ENCODE measurements at places on chromosomes 2 and 18.

DNA sequence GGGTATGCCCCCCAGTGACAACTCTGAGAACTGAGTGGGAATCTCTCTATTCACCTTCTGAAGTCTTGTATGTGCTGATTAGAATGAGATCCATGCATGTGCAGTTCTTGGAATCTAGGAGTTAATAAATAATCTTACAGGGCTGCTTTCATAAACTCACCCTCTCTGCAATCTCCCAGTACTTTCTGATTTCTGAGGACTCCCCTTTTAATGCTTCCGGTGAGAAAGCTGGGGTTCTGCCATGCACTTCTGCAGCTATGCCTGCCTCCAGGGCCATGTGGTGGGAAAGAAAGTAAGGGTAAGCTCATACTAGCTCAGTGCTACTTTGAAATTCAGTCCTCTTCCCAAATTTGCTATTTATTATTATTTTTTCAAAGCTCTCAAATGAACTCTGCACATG, 432.9 kb downstream of the MTX2 start:
- DNase-seq, result no peak

DNA sequence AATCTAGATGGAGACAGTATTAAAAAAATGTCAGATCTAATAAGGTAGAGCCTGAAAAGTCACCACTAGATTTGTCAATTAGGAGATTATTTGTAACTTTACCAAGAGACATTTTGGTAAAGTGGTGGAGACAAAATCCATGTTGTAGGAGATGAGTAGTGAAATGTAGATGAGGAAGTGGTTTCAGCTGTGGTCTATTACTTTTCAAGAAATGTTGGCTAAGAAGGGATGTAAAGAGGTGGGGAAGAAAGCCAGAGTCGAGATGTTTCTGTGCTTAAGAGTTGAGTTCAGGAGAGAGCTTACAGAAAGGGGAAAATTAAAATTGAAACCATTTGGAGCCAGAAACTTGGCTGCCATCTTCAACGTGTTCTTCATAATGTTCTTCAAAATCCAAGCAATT, 22.2 kb downstream of the ACVR2A start:
- peak; percentile 84 for DNase-seq

- DNase-seq, result peak; percentile 71
Observed at GRCh38 chr2:10124538-10125045, 2.1 kb downstream of the RRM2 start.

DNA sequence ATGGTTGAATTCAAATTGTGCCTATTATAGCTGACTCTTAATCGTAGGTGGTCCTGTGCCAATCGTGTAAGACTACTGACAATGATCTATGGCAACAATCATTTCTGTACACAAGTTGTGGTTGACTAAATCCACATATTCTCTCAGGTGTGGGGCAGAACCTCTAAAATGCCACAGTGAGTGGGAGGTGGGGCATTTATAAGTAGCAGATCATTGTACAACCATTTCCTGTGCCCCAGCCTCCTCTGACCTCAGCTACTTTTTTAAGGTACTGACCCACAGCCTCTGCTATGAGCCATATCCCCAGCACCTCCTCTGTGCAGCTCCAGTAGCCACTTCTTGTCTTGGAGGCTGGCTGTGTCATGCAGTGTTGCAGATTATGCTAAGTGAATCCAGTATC, 48.6 kb upstream of the RAPH1 start:
- peak; percentile 40 for DNase-seq

- peak; percentile 50 for DNase-seq
Observed at GRCh38 chr18:59927246-59927825, 27.5 kb downstream of the PMAIP1 start.

DNA sequence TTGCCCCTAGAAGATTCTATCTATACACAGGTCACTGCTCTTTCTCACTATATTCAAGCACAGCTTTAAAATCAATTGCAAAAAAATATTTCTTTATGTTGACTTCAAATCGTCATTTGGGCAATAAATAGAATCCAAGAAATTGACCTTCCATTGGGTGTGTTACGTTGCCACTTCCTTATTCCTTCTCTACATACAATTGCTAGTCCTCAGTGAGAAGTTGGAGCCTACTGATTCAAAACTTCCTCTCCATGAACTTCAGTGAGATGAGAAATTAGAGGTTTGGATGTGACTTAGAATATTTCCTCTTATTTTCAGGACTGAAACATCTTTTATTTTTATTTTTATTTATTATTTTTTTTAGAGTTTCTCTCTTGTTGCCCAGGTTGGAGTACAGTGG, 40.3 kb downstream of the PMAIP1 start:
- DNase-seq, result peak; percentile 39

DNA sequence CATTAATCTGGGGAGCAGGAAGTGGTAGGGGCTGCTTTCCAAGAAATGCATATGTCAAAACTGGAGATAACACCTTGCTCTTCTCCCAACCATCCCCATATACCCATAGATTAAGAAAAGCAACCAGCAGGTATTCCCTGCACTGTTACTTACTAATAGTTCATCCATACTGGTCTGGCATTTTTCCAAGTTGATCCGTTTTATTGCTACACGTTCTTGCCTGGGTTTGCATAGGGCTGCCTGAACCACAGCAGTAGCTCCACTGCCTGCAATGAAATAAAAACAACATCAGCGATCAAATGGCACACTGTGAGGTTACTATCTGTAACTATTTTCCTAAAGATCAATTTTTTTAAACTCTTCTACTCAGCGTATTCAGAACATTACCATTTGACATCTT, 65.6 kb downstream of the STK39 start:
- DNase-seq, result no peak

DNA sequence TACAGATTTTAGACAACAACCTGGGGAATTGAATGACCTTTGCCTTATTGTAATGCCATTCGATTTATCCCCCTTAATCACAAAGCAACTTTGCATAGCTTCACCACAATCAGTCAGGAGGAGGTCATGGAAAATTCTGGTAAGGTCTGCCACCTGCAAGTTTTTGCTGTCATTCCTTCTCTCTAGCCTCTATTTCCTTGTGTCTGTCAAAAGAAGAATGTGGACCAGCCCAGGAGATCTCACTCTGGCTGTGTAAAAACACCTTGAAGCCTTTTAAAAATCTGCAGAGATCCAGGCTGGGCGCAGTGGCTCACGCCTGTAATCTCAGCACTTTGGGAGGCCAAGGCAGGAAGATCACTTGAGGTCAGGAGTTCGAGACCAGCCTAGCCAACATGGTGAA, 74.1 kb upstream of the BZW1 start:
- DNase-seq, result no peak

DNA sequence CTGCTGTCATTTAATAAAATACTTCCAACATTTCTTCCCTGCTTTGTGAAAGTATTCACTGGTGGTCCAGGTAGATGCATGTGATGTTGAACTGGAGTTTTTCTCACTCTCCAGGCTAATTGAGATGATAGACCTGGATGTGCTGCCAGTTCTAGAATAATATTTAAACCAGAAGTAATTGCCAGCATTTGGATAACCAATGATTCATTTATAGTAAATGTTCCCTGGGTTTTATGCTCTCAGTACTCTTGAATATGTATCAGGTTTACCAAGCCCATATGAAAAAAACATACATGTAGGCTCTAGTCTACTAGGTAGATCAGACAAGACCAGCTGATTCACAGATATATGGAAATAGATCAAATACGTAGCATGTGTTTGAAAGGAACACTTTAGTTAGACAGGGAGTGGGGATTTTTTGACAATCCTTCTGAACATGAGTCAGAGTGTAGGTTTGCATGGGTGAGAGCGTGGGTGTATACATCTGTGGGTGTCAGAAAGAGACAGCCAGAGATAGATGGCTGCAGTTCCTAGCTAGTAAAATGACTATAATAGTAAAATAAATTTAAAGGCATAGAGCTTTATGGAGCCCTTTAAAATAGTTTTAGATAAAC, 115.1 kb downstream of the NAB1 start:
- DNase-seq, result no peak

DNA sequence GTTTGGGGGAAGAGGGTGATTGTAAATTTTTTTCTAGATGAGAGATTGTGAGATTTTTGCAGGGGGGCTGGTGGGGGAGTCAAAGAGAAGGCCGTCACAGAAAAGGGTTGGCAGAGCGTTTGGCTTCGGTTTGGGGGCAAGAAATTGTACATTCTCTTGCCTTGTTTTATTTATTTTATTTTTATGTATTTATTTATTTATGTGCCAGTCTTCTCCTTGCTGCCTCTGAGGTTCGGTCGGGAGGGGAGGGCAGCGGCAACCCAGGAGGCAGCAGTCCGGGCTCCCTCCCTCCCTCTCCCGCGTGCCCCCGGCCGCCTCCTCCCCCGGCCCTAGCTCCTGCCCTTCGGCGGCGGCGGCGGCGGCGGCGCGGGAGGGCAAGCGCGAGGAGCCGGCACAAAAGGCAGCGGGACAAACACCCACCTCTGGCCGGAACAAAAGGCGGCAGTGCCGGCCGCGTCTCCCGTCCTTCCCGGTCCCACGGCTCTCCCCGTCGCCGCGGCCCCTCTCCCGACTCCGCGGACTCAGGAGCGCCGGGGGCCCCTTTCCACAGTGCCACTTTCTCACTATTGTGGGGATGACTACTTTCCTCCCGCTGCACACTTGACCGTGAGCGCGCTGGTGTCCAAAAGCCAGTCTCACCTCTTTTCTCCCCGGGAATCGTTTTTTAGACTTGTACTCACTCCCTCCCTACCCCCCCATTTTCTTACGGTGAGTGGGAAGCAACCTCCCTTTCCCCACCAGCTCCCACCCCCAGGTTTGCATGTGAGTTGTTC, 1.2 kb downstream of the BCL11A start:
- no peak for DNase-seq

GRCh38 chr2:196431957-196432356, 207.6 kb upstream of the CCDC150 start:
- no peak for DNase-seq

DNA sequence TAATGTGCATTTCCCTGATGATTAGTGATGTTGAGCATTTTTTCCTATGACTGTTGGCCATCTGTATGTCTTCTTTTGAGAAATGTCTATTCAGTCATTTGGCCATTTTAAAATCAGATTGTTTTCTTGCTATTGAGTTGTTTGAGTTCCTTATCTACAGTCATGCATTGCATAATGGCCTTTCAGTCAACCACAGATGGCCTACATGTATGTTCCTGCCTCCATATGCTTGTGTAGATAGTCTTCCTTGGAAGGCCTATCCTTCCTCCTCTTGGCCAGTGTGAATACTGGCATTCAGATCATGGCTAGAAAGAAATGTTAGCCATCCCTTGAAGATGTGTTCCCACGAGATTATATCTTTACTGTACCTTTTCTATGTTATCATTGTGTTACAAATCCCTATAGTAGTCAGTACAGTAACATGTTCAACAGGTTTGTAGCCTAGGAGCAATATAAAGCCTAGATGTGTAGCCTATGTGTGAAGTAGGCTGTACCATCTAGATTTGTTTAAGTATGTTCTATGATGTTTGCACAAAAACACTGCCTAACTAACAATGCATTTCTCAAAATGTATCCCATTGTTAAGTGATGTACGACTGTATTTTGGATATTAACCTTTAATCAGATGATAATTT, 65.6 kb upstream of the CD302 start:
- DNase-seq, result peak; percentile 51

- DNase-seq, result no peak
Observed at GRCh38 chr18:52313213-52313612, 26.8 kb upstream of the DCC start.

GRCh38 chr2:18209934-18210639, 331.6 kb downstream of the KCNS3 start:
- DNase-seq, result no peak

GRCh38 chr2:113011108-113011507, 5.8 kb downstream of the IL36A start:
- no peak for DNase-seq

- no peak for DNase-seq
Observed at GRCh38 chr18:54555286-54555685, 35.8 kb upstream of the DYNAP start.

GRCh38 chr2:57943315-57943714, 103.3 kb upstream of the VRK2 start:
- DNase-seq, result no peak

GRCh38 chr2:98346311-98347236, at the start of gene CNGA3:
CNGA3 (plus strand) TSS chr2:98346456; CDS start chr2:98369976, 23,520 bp downstream.
- DNase-seq, result no peak

GRCh38 chr2:80326214-80326613, 21.7 kb upstream of the LRRTM1 start:
- DNase-seq, result no peak

GRCh38 chr2:181785691-181786344, 105.5 kb upstream of the NEUROD1 start:
- DNase-seq, result no peak

GRCh38 chr2:100066246-100066645, 76.1 kb downstream of the AFF3 start:
- no peak for DNase-seq

DNA sequence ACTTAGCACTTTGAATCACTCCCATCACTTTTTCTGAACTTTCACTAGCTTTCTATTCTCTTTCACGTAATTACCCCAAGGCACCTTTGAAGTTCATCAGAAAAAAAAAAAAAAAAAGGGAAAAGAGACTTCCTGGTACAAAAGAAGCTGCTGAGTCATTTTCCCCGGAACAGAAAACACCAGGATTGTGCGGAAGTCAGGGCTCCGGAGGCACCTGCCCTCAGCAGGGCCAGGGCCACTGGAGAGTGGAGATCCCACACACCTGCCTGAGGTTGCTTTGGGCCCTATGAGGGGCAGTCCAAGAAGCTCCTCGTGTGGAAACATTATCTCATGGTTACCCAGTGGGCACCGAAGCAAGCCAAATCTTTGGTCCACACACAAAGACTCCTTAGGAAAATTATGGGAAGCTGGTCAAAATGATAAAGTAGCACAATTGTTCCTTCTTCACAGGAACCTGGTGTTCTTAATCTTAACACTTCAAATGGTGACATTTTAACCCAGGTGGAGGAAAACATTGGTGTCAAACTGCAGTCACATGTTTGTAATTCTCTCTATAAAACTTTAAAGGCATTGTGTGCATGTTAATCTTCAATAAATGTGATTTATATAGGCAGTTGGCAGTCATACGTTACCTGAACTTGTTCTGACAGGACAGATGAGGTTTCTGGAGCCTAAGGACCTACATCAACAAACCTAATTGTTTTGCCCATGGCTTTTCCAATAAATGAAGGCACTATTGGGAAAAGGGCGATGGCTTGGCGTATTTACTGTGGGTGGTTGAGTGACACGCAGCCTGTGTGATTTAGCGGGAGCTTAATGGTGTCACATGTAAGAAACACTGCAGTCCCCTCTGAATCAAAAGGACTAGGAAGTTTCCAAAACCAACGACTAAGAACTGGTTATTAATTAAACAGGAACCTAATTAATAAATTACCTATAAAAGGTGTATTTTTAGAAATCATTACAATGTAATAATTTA, 23.4 kb upstream of the FAM110C start:
- DNase-seq, result no peak

DNA sequence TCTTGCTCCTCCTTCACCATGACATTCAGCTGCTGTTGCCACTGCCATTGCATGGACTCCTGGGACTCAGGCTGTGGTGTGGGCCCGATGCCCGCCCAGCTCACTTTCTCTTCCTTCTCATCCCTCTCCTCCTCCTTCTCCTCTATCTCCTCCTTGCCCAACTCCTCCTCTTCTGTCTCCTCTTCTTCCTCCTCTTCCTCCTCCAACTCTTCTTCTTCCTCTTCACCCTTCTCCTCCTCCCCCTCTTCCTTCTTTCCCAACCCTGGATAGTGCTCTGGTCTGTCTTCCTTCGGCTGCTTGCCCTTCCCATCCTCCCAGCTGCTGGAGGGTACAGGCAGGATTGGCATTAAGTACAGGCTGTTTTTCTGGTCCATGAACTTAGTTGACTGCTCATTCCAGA, 10.8 kb upstream of the CRYBA2 start:
- DNase-seq, result no peak

- no peak for DNase-seq
Observed at GRCh38 chr2:176101216-176101830, 1.7 kb downstream of the HOXD12 start.

Data from MV-4-11 (cell line).